ENCODE measurements at places on chromosomes 12 and 14.

DNA sequence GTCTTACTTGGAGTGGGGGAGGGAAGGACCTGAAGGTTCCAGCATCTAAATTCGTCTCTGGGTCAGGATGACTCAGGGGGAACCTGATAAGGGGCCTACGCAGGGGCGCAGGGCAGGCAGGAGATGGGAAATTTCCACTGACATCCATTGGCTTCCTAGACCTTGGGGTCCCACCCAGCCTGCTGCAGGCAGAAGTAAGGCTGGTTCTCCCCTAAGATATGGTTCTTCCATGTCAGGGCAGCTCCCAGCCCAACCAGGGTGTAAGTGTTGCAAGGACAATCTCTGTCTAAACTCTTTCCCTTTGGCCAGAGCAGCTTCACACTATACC, 2.1 kb upstream of the NDRG2 start:
- no peak for DNase-seq

DNA sequence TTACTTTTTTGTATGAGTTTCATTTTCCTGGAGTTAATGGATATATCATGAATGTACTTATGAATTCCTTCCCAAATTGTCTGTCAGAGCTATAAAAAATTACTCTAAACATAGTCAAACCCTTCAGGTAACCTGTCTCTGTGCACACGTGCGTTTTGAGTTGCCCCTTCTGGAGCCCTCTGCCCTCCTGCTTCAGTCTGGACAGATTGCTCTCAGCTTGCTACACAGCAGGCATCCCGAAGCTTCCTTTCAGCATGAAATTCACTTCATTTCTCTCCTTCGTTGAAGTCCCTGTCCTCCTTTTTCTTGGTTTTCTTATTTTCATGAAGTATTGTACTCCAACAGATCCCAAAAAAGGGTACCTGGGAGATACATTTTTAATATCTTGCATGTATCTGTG, 47.3 kb downstream of the FNTB start:
- DNase-seq = no peak

DNA sequence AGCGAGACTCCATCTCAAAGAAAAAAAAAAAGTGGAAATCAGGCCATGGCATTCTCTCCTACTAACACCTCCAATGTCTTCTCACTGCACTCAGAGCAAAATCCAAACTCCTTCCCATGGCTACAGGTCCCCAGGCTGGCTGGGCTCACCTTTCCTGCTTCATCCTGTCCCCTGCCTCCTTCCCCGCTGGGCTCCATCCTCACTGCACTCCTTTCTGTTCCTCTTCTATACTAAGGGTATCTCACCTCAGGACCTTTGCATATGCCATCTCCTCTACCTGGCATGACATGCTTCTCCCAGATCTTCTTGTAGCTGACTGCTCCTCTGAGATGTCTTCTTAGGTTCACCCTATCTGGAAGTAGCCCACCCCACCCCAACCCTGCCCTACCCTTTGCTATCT, 111.1 kb downstream of the DPF3 start:
- DNase-seq = no peak

DNA sequence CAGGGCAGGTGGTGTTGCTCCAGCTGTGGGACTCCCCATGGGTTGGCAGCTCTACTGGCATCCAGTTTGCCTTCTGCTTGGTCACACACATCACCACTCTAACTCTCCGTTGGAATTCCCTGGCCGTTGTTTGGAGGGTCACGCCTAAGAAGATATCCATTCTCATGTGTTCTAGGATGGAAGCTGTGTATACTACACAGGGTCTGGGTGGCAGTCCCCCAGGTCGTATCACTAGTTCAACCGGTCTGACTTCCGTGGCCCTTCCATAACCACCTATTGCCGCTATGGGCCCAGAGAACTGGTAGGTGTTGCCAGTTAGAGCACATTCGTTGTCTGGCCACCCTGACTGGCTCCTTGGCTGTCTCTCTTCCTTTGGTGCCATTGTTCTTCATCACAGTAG, 456.3 kb downstream of the TMEM121 start:
- DNase-seq = no peak

- DNase-seq = no peak
Measured at GRCh38 chr12:108365324-108365723, 26.2 kb upstream of the CMKLR1 start.

- no peak for DNase-seq
Measured at GRCh38 chr12:43407816-43408645, 144.0 kb downstream of the ADAMTS20 start.

GRCh38 chr12:121278169-121279070, 18.1 kb downstream of the CAMKK2 start:
- DNase-seq = no peak

GRCh38 chr12:130014485-130014807, 110.6 kb upstream of the TMEM132D start:
- DNase-seq = peak; percentile 48

GRCh38 chr12:59404109-59404650, 191.6 kb upstream of the SLC16A7 start:
- no peak for DNase-seq

- no peak for DNase-seq
Measured at GRCh38 chr12:15050659-15051058, 77.8 kb downstream of the PDE6H start.

GRCh38 chr12:3365463-3366411, 125.3 kb upstream of the PRMT8 start:
- DNase-seq = peak; percentile 34

DNA sequence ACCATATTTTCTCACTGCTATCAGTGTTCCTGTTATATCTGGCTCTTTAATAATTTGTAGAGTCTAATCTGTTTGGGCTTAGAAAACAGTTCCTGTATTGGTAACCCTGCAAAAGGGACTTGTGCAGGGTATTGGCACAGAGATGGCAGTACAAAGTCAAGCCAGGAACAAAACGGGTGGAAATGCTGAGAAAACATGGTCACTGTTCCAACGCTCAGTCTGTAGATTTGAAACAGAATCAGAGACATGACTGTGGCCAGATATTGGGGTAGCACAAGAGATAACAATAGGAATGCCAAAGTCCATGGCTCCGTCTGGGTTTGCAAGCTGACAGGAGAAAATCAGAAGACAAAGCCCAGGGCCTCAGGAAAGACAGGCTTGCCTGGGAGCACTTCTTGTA, 290.7 kb upstream of the PDE3A start:
- no peak for DNase-seq

- DNase-seq = peak; percentile 57
Measured at GRCh38 chr14:85595981-85596380, 66.0 kb downstream of the FLRT2 start.

- DNase-seq = no peak
Measured at GRCh38 chr12:943051-943450, 6.4 kb downstream of the RAD52 start.

DNA sequence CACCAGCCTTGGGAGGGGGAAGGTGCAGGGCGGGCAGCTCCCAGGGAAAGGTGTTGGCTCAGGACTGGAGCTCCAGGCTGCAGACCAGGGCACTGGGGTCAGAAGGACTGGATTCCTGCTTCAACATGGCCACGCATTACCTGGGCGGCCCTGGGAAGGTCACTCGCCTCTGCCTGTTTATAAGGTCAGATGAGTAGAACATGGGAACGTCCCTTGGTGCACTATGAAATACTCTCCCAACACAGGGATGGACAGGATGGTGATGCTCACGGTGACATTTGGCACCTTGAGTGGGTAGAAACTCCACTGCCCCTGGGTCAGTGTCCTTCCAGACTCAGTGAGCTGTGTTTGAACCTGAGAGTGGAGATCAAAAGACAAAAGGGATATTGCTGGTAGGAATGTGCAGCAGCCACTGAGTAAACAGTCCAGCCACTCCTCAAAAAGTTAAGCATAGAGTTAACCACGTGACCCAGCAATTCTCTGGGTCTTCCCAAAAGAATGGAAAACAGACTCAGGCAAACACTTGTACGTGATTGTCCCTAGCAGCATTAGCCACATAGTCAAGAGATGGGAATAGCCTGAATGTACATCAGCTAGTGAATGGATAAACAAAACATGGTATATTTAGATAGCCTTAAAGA, 9.1 kb upstream of the BDKRB2 start:
- DNase-seq = peak; percentile 30

DNA sequence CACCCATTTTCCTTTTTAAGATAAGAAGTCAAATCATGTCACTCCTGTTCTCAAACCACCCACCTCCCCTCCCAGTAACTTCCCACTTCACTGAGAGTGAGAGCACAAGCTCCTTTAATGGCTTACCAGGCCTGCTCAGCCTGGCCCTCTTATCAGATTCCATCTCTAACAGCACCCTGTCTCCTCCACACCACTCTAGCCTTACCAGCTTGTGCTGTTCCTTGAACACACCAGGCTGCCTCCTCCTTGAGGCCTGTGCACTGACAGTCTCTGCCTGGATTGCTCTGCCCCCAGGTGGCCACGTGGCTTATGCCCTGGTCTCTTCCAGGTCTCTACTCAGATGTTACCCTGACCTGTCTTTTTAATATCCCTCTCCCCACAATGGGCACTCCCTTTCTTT, 40.1 kb upstream of the EVL start:
- DNase-seq = no peak

Data from NCI-H345 (cell line).